ENCODE measurements at places on chromosomes 2 and 18.

GRCh38 chr2:68912111-68912510, 40.6 kb downstream of the GKN2 start:
- no peak for DNase-seq

- no peak for DNase-seq
Observed at GRCh38 chr2:159617646-159618045, 1.3 kb upstream of the BAZ2B start.

DNA sequence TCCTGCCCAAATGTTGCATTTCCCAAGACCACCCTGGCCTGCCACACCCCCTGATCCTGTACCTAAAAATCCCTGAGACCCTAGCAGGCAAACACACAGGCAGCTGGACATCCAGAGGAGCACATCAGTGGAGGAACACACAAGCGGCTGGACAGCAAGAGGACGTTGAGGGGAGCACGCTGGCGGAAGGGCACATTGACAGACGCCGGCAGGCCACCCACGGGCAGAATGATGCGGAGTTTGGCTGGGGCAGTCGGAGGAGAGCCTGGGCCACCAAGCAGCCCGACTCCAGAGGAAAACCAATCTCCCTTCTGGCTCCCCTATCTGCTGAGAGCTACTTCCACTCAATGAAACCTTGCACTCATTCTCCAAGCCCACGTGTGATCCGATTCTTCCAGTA, 47.7 kb downstream of the EMX1 start:
- DNase-seq, result no peak

GRCh38 chr18:23712445-23712844, 23.2 kb downstream of the LAMA3 start:
- no peak for DNase-seq

- no peak for DNase-seq
Observed at GRCh38 chr2:196587739-196588138, 51.8 kb upstream of the CCDC150 start.

DNA sequence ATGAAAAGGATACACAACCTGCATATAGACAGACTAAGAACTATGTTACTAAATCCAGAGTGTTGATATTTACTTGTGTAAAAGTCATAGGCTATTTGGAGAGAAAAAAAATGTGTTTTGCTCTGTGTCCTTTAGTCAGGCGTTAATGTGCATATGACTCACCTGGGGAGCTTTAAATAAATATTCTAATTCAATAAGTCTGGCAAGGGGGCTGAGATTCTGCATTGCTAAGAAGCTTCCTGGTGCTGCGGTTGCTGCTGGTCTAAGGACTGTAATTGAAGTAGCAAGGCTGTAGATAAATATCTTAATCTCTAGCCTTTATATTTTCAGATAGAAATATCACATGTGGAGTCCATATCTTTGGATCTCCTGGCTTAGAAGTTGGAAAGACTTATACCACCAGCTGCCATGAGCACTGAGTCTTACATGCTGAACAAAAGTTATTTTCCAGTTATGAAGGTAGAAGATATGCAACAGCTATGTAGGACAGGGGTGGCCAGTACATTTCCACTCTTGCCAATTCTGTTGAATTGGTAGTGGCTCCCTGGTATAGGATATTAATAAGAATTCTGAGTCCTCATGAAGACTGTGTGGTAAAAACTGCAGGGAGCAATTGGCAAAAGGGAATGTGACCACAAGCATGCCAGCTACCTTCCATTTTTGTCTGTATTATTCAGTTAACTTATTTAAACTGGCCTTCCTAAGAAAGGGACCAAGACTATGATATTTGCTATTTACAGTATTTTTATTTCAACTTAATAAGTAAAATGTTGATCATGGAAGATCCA, 4.8 kb downstream of the SPAG16 start:
- no peak for DNase-seq

DNA sequence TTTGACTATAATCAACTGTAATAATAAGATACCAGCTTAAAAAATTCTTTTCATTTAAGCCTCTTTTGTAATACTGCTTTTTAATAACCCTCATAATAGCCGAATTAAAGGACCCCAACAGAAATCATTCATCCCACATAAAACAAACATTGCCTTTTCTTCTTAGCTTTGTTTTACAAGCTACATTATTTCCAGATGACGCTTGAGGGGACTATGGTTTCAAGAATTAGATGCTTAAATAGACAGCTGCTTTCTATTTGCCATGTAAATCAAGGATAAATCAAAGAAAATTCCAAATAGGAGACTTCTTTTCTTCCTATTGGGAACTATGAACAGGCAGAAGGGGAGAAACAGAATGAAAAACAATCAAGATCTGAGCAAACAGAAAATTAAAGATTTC, 200.7 kb upstream of the SMAD7 start:
- DNase-seq, result no peak

- no peak for DNase-seq
Observed at GRCh38 chr2:240813231-240813921, 6.6 kb downstream of the KIF1A start.

- no peak for DNase-seq
Observed at GRCh38 chr18:51660188-51660715, 462.8 kb upstream of the MEX3C start.

DNA sequence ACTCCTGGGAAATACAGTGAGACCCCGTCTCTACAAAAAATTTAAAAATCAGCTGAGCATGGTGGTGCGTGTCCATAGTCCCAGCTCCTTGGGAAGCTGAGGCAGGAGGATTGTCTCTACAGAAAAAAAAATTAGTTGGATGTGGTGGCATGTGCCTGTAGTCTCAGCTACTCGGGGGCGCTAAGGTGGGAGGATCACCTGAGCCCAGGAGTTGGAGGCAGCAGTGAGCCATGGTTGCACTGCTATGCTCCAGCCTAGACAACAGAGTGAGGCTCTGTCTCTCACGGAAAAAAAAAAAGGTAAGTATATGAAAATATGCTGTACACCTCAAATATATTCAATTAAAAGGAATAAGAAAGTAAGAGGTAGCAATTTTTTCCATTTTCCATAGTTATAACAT, 92.5 kb upstream of the TGIF1 start:
- DNase-seq, result no peak

DNA sequence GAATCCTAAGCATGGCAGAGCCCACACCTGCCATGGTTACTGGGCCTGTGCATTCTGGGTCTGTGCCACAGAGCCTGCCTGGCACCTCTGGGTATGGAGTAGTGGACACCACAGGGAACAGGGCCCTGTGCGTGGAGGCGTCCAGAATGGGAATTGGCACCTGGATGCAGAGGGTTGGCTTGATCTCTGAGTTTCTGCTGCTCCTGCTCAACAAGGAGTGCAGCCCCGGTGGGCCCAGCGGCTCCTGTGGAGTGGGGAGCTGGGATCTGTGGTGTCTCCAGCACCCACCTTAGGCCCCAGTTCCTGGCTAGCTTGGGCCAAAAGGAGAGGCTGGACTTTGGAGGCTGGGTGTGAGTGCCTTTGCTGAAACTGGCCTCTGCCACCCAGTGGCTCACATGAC, 7.9 kb upstream of the ANKRD62 start:
- DNase-seq, result no peak

DNA sequence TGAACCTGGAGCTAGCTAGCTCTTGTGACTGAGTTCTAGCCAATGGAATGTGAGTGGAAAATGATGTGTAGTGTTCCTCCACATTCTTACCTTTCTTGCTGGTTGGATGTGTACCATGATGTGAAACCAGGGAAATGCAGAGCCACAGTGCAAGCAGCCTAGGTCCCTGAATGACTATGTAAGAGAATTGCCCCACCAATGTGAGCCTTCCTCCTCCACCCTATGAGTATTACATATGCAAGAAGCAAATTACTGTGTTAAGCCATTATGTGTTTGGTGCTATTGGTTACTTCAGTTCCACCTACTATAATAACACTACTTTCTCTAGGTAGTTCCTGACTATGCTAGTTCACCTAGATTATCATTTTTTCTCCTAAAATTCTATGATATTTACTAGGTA, 39.6 kb downstream of the LCLAT1 start:
- no peak for DNase-seq

GRCh38 chr2:173599821-173600359, 245.2 kb downstream of the CDCA7 start:
- DNase-seq, result no peak

- no peak for DNase-seq
Observed at GRCh38 chr2:240806459-240806858, 13.6 kb downstream of the KIF1A start.

DNA sequence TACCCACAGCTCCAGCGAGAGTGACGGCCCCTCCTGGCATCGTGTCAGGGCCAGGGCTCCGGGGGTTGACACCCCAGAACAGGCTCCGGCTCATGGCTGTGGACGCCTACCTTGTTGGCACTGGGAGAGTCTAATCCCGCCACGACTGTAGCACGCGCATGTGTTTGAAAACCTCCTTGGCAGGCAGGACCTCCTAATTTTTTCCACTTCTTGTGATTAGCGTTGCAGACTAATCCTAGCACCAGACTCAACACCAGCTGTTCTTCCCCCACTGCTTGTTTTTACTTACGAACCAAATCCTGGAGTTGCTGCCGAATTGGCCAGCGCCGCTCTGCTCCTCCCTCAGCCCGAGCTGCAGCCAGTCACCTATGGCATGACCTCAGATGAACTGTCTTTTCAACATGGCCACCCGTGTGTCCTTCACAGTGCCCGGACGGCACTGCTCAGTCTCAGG, 110.7 kb downstream of the KLHL29 start:
- no peak for DNase-seq

DNA sequence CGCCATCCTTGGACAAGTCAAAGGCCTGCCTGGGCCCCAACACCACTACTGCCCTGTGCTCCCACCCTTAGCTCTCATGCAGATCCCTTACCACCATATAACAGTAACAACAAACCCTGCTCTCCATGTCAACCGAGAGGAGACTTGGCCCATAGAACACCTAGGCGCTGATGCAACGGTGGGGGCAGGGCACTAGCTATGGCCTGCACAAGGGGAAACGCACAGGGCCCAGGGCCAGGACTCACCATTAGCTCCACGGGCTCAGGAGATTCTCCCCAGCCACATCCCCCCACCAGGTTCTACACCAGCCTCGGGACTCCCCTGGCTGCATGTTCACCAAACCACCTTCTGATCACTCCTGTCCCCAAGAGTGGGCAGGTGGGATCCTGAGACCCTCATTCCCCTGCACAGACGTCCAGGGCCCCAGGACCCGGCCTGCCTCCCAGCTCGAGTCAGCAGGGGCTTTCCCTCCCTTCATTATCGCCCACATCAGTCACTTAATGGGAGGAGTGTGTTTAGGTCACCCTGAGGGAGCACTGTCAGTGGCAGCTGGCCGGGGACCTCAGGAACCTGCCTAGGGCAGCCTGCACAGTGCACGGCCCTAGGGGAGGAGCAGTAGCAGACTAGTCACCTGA, 29.3 kb downstream of the ANKMY1 start:
- DNase-seq, result no peak

GRCh38 chr2:165164201-165164600, 39.6 kb downstream of the SCN3A start:
- DNase-seq, result no peak

GRCh38 chr18:2306606-2307005, 264.7 kb downstream of the METTL4 start:
- DNase-seq, result no peak

DNA sequence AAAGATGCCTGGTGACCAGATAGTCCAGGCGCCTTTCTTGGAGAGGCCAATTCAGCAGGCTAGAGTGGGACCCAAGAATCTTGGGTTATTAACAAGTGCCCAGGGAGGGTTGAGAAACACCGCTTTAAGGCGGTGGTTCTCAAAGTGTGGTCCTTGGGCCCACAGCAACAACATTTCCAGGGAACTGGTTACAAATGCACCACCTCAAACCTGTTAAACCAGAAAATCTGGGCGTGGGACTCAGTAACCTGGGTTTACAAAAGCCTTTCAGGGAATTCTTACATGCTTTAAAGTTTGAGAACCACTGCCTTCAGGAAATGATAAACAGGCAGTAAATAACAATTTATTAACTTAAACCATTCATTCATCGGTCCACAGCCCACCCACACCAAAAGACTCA, 92.5 kb downstream of the SP3 start:
- DNase-seq, result no peak

- DNase-seq, result no peak
Observed at GRCh38 chr18:69883781-69884180, 63.9 kb downstream of the CD226 start.

GRCh38 chr2:33509908-33510585, 33.6 kb downstream of the RASGRP3 start:
- DNase-seq, result no peak

DNA sequence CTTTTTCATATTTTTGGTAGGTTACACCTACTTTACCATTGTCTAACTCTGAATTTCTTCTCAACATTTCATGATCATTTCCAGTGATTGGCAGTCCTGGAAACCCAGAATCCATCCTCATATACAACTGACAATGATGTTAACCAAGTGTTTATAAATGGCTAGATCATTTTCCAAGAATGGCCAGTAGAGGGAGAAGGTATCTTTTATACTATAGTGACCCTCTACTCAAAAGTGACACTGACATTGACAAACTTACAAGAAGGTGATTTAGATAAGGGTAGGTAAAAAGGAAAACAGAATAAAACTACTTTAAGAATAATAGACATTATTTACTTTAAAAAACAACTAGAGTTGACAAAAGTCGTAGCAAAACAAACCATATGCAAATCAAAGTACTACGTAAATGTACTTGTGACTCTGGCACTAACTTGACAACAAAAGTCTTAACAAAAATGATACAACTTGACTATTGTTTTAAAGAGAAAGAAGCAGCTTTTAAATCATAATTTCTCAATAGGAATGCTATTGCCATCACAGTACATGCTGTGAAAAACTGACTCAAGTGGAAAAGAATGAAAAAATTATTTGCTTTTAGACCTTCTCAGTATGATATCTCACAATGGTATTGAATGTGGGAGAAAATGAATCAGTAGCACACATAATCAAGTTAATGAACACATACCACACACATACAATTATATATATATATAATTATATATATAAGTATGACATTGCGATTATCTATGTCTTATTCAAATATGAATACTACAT, 76.6 kb upstream of the GRB14 start:
- DNase-seq, result no peak

DNA sequence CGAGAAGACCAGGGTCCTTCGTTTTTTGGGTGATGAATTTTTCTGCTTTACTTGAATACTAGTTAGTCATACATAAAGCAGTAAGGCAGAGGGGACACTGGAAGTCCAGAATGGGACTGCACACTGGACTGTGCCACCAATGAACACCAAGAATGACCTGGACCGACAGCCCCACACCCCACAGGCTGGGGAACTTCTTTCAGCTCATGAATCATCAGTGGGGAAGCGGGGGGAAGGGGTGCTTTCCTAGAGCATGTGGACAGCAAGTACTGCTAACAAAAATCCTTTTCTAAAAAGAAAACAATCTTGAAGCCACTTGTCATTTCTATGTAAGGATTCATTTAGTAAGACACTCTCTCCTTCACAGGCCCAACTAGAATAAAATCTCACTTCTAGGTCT, 86.0 kb downstream of the DTNB start:
- DNase-seq, result no peak

DNA sequence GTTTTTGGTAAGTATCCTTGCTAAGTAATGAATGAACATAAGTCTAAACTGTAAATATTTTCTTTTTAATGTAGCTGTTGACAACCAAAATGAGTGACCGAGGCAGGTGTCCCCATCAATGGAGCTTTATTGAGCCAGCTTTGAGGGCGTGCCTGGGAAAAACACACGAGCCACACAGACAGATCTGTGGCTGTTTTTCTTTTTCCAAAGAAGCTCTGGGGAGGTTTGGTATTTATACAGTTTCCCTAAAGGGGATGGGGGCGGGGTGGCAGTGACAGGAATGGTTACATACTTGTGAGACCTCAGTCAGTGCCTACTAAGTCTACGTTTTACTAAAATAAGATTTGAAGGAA, 11.2 kb downstream of the DBI start:
- DNase-seq, result no peak

Measured in GM04504 (cell line).